ENCODE measurements at places on chromosomes 2 and 18.

GRCh38 chr2:54085069-54085468, 30.3 kb upstream of the ACYP2 start:
- no peak overlapping the region for H3K4me3 ChIP-seq
- DNase-seq = no peak
- H3K27me3 ChIP-seq = no peaks in the 10 kb centered on the region
- no peaks in the 10 kb centered on the region for H3K36me3 ChIP-seq
- no peak overlapping the region for H3K27ac ChIP-seq

- H3K4me1 ChIP-seq = no peaks in the 10 kb centered on the region
- no peak overlapping the region for H3K4me3 ChIP-seq
- no peak for DNase-seq
- no peaks in the 10 kb centered on the region for H3K27me3 ChIP-seq
Measured at GRCh38 chr2:72003124-72003523, 144.5 kb downstream of the CYP26B1 start.

DNA sequence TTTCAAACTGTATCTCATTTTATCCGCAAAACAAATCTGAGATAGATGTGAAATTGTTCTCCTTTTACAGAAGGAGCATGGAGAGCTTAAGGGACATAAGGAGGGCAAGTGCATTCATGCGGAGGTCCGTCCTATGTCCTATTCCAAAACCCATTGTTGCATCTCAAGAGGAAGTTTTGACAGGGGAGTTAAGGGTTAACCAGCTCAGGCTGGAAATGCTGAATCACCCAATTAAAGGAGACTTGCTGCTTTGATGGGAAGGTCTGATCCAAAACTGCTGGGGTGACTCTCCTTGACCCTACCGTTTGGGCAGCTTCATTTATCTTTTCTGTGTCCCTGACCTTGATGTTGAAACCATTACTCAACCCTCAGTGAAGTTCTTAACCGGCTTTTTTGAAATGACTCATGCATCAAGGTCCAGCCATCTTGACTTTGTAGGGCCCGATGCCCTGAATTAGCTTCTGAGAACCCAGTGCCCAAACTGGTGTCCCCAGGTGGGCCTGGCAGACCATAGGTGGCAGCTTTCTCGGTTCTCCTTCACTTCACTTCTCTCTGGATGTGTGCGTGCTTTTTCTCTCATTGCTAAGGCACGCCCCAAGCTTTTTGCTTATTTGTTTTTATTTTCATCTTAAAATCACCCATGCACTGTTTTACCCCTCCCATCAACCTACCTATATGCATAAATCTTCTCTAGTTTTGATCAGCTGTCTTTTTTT, 15.9 kb upstream of the TXNDC2 start:
- no peaks in the 10 kb centered on the region for H3K36me3 ChIP-seq
- H3K27ac ChIP-seq = peak overlapping the region; percentile 73
- peak; percentile 89 for DNase-seq

- H3K36me3 ChIP-seq = no peaks in the 10 kb centered on the region
- H3K4me1 ChIP-seq = no peaks in the 10 kb centered on the region
- H3K27me3 ChIP-seq = no peaks in the 10 kb centered on the region
- H3K4me3 ChIP-seq = no peak overlapping the region
- no peak for DNase-seq
Measured at GRCh38 chr2:36172824-36173223, 182.8 kb upstream of the CRIM1 start.

- DNase-seq = peak; percentile 50
- peaks cover 12% of the 10 kb centered on the region for H3K27me3 ChIP-seq
- H3K4me1 ChIP-seq = peaks cover 23% of the 10 kb centered on the region
- peak within 1 kb of the TSS; percentile 10 for H3K27ac ChIP-seq
- H3K36me3 ChIP-seq = peaks cover 8% of the 10 kb centered on the region
Measured at GRCh38 chr2:219252900-219253752, at the start of gene TUBA4B. Gene TUBA4B, plus strand, starts transcription at chr2:219253243. Its CDS starts 165 bp downstream, at chr2:219253408.

All from fibroblast of lung (primary cell).